Activated gamma-delta T cell treated with Interleukin-2 at 50 U/mL for 16 hours (primary cell): ENCODE measurements at places on chromosomes 4 and X.

- no peak for DNase-seq
Observed at GRCh38 chrX:4932790-4933189, 1219.3 kb upstream of the PRKX start.

DNA sequence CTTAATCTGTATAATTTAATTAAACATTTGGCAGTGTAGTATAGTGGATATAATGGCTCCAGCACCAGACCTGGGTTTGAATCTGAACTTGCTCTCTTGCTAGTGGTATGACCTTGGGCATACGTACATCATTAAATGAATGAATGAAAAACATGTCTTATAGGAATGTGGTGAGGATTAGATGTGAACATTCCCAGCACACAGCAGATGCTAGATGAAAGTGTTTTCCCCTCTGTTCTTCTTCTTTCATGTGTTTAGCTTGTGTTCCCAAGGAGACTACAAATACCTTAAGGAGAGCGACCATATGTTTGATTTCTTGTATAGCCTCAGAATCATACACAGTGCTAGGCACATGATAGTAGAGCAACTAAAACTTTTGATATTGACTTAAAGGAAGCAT is 56.5 kb downstream of the CT47B1 start:
- no peak for DNase-seq

DNA sequence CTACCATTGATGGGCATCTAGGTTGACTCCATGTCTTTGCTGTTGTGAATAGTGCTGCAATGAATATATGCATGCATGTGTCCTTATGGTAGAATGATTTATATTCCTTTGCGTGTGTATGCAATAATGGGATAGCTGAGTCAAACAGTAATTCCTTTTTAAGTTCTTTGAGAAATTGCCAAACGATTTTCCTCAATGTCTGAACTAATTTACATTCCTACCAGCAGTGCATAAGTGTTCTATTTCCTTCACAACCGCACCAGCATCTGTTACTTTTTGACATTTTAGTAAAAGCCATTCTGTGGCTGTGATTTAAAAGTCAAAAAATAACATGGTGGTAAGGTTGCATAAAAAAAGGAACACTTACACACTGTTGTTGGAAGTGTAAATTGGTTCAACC is 103.1 kb upstream of the FAM47B start:
- DNase-seq, result no peak

DNA sequence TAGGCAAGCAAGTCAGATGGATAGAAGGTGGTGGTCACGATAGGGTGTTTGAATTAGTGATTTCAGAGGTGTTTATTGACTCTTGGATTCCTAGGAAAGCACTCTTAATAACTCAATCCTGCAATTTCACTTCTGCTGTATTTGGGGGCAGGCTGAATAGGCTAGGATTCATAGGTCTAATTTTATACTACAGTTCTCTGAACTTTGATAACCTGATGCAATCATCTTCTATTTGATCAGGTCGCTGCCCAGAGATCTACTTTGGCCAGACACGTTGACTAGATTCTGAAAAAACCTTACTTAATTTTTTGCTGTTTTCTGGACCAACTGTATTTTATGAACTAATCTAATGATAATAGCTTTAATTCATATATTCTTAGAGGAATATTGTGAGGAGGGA is 26.4 kb downstream of the XK start:
- no peak for DNase-seq

DNA sequence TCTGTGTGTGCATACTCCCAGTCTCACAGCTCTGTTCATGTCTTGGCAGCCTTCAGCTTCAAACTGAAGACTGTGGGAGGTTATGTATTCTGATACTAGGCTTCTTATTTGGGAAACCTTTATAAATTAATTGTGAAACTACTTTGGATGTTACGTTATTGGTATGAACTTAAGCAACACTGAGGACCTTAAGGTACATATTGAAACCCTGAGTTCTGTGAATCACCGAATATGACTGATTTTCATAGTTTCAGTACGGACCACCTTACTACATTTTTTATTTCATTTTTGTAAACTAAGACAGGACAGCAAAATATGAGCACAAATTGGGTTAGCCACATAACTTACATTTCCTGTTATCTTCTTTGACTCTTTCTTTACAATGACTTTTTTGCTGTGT is 498.4 kb downstream of the PDGFC start:
- no peak for DNase-seq

GRCh38 chr4:177451108-177451500 is 8.9 kb upstream of the AGA start:
- DNase-seq, result no peak

DNA sequence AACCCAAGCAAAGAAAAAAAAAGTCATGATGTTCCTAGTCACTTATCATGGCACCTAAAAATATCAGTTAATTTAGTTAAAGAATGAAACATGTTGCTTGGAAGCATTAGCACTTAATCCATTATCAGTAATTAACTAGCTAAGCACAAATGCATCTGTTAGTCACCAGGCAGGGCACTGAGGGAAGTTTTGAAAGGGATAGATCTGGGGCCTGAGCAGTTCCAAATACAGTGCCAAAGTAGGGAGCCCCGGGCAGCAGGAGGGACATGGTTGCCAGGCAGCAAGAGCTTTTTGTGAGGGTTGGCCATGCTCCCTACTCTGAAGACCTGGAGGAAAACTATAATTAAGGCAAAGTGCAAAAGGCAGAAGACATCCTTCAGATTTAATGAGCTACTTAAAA is 62.0 kb downstream of the PHKA1 start:
- no peak for DNase-seq

- no peak for DNase-seq
Observed at GRCh38 chrX:47143894-47144625, 442 bp downstream of the NDUFB11 start.

GRCh38 chrX:136773648-136774047 is 7.1 kb downstream of the ARHGEF6 start:
- no peak for DNase-seq

- DNase-seq, result no peak
Observed at GRCh38 chrX:9609499-9609898, 144.6 kb downstream of the TBL1X start.

DNA sequence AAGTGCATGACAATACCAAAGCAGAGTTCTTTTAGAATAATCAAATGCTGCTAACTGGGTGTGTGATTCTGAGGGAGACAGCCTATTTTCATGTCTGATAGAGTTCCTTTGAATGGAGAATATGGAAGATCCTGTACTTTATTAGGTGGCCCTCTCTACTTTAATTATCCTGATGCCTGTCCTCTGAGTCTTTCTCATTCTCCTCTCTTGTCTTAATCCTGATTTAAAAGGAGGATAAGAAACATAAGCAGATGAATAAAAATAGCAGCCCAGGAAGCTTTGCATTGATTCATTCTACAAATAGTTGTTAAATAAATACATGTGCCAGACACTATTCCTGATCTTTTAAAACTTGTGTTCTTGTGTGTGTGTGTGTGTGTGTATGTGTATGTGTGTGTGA is 387.3 kb downstream of the SPRY1 start:
- no peak for DNase-seq

GRCh38 chrX:10509397-10509796 is 111.0 kb downstream of the MID1 start:
- no peak for DNase-seq

DNA sequence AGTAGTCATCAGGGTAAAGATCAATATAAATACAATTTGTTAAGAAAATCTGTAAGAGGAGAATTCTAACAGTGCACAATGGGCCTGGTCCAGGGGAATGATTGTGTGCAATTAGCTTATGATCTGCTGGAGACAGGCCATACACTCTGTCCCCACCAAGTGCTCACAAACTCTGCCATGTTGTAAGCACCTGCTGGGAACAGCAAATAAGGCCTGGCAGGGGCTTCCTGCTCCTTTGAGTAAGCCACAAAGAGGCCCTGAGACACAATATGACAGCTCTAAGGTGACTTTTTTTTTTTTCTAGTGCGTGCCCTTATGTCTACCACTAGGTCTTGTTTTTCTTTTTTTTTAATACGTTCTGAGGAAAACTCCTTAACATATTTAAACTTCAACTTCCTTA is 866.3 kb upstream of the PCDH7 start:
- no peak for DNase-seq

- no peak for DNase-seq
Observed at GRCh38 chr4:94650690-94651089, 107.1 kb upstream of the BMPR1B start.

- no peak for DNase-seq
Observed at GRCh38 chrX:25198253-25198652, 182.5 kb upstream of the ARX start.

DNA sequence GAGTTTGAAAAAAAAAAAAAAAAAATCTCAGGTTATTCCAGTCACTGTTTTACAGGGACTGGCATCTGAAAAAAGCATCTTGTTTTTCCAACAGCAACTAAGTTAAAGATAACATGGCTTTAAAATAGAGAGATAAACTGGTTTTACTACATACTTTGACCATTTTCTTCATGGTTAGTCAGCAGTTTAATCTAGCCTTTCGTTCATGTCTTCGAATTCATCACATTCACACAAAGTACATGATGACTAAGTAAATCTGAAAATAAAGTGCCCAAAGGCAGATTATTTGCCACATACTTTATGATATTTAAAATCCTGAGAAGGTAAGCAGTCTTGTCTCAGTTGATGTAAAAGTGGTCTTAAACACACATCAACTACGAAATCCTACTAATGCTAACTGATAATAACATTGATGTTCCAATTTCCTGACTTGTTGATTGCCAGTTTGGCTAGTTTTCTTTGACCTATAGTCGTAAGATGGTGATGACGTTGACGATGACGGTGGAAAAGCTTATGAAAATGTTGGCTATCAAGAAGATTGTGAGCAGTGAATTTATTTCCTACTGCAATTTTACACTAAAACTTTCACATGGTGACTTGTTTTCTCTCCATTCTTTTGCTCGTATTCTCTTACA is 540.5 kb upstream of the BOD1L1 start:
- no peak for DNase-seq

DNA sequence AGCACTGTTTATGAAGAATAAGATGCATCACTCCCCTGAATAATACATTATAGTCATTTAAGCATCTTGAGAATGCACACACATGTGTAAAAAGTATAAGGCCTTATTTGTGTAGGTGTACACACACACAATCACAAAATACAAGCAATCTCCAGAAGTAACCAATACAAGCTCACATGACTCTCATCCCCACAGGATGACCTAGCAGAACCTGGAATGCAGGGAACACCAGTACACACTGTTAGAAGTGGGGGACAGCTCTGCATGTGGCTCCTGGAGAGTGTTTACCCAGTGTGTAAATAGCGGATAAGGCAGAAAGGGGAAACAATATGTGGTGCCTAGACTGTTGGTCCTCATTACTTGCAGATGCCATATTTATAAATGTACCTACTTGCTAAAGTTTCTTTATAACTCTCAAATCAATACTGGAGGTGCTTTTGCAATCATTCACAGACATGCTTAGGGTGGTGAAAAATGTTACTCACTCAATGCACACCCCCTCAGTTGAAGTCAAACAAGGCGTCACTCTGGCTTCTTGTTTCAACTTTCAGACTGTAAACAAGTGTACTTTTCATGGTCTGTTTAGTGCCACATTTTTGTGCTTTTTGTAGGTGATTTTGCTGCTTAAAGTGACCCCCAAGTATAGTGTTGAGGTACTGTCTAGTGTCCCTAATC is 73.1 kb downstream of the MAGEB17 start:
- no peak for DNase-seq

DNA sequence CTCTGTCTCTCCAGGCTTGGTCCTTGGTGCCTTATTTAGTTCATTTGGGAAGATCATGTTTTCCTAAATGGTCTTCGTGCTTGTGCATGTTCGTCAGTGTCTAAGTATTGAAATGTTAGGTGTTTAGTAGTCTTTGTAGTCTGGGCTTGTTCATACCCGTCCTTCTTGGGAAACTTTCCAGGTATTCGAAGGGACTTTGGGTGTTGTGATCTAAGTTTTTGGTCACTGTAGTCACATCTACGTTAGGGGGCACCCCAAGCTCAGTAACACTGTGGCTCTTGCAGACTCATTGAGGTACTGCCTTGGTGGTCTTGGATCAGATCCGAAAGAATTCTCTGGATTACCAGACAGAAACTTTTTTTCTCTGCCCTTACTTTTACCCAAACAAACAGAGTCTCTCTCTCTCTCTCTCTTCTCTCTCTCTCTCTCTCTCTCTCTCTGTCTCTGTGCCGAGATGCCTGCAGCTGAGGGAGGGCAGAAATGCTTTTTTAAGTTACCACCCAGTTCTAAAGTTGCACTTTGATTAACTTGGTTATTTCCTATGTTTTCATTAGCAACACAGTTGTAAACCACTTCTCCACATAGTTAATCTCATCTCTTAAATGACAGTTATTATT is 67.6 kb upstream of the SLC7A3 start:
- peak; percentile 5 for DNase-seq

DNA sequence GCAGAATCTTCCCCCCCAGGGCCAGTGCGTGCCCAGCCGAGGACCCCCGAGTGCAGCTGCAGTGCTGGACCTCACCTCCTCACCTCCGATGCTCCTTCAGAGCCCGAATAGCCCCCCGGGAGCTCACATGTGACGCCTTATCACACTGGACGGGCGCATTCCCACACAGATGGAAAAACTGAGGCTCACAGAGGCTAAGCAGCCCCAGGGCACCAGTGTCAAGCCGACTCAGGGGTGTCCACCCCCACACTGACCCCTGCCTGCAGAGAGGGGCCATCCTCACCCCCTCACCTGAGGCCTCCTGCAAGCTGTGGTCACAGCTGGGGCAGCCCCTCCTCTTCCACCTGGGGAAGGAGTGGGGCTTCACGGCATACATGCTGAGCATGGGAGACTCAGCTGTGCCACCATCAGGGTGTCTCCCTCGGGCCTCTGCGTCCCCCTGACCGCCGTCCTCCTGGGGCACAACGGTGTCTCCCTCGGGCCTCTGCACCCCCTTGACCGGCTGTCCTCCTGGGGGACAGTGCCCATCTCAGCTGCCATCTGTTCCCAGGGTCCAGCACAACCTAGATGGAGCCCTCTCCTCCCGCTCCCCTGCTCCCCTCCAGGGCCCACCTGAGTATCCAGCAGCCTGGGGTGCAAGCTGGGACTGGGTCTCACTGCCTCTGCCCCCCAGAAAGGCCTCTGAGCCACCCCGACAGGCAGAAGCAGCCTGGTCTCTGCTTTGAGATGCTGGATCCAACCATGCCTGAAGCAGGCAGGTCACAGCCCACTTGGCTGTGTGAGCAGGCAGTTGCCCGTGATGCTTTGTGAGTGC is 85.3 kb upstream of the NKX1-1 start:
- DNase-seq, result no peak

GRCh38 chr4:85406185-85406584 is 68.8 kb upstream of the ARHGAP24 start:
- no peak for DNase-seq

GRCh38 chr4:151048913-151049312 is 33.8 kb upstream of the LRBA start:
- DNase-seq, result no peak
